ENCODE measurements at places on chromosomes 7 and 10. TPM values are rescaled to one million over a fixed set of nuclear protein-coding genes. Genes with fewer than 3 reads are reported as not detected.
A peak's percentile ranks its signal among the peaks of the same experiment; 100 is the strongest.

The MOGAT3 gene
- 0.37 TPM for polyA plus RNA-seq

GRCh38 chr7:94028768-94029167, 24.6 kb upstream of the BET1 start:
- no peak for DNase-seq

GRCh38 chr10:60008816-60009215, 102.5 kb upstream of the CCDC6 start:
- peak; percentile 37 for DNase-seq

The UTF1 gene
- not detected for polyA plus RNA-seq

- DNase-seq: no peak
Measured at GRCh38 chr7:29852457-29852856, 46.1 kb downstream of the WIPF3 start.

The IFIT1B gene
- polyA plus RNA-seq: not detected

DNA sequence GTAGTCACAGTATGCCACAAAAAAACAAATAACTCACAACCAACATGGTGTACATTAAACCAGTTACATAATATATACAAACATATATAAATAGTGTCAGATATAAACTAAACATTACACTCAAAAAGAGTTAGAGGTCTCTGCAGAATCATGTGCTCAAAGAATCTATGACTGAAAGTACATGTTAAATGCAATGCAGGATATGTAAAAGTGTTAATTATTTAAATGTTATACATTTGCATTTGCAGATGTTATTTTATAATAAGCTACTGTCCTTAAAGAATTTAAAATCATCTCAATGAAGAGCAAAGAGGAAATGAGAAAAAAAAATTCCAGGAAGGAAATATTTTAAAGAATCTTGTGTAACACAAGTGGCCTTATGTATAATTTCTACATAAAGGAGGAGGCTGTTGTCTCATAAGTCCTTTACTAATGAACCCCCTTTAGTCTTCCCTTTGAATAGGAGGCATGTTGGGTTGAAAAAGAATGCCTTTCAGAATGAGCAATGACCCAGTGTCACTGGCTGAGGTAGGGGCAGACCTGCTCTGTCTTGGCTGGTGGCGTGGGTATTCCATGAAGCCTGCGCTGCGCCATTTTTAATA, 148.9 kb downstream of the ITGA8 start:
- no peak for DNase-seq

The RAMP3 gene
- polyA plus RNA-seq: 168 TPM

DNA sequence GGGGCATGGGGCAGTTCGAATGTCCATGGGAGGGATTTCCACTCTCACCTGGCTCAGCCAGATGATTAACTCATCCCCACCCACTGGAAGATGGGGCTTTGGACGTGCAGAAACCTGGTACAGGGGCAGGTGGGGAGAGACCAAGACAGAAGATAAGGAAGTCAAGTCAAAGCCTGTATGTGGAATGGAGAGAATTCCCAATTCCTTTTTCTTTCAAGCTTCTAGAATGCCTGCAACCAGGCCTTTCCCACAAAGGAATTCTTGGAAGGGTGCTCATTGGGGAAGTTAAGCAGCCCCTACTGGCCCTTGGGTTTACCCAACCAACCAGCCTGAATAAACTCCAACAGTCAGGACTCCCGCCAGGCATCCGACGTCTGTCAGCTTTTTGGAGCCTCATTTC, 39.1 kb downstream of the CCM2 start:
- no peak for DNase-seq

DNA sequence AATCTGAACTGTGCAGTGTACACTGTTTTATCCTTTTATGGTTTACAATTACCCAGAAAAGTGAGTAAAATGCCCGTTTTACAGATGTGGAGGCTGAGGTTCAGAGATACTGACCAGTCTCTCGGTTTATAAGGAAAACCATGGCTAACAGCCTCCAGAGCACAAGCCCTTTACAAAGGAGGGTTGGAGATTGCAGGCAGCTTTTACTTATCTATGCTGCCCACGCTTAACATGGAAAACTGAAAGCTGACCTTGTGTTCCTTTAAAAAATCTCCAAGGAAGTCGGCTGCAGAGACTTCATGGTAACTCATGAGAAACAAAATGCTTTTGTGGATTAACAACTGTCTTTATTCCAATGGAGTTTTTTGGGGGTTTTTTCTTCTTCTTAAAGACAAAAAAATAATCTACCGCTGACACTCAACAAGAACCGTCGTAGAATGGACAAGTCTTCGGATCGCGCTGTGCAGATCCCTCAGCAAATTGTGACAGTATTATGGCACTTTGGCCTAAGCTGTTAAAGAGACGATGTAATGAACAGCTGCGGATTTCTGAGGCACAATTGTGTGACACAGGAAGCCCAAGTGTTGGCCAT, 654 bp upstream of the SLF2 start:
- DNase-seq: peak; percentile 66

DNA sequence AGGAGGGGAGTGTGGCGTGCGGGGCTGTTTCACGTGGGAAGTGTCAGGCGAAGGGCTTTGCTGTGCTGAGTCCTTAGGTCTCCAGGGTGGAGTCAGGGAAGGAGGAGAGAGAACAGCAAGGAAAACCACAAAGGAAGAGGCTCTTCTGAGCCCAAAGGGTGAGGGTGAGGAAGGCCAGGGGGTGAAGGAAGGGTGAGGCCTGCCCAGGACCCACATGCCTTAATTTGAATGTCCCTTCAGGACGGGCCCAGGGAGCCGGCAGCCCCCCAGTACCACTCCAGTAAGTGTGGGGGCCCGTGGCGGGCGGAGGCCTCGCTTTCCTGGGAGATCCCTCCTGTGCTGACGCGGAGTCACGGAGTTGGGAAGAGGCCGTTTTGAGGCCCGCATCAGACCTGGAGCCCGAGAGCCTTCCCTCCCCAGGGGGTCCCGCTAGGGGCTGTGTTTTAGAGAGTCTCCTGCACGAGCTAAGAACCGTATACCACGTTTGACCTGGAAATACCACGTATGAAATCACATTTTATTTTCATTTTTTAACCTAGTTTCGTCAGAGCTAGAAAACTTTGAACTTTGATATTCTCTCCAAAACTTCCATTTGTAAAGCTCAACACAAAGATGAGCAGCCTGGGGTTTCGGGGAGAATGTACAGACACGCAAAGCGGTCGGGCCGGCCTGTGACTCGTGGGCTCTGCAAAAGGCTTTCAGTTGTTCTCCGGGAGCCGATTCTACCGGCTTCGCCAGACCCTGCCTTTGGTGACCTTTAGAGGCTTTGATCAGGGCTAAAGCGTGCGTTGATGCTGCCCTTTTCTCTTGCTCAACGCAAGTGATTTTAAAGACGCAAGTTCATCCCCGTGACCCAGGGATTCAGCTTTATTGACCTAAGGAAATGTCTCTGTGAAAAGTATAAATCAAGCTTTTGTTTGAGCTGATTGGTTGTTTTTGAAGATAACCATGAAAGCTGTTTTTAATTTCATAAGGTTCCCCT, 23.6 kb upstream of the TTYH3 start:
- no peak for DNase-seq

The LIPJ gene
- polyA plus RNA-seq: not detected

DNA sequence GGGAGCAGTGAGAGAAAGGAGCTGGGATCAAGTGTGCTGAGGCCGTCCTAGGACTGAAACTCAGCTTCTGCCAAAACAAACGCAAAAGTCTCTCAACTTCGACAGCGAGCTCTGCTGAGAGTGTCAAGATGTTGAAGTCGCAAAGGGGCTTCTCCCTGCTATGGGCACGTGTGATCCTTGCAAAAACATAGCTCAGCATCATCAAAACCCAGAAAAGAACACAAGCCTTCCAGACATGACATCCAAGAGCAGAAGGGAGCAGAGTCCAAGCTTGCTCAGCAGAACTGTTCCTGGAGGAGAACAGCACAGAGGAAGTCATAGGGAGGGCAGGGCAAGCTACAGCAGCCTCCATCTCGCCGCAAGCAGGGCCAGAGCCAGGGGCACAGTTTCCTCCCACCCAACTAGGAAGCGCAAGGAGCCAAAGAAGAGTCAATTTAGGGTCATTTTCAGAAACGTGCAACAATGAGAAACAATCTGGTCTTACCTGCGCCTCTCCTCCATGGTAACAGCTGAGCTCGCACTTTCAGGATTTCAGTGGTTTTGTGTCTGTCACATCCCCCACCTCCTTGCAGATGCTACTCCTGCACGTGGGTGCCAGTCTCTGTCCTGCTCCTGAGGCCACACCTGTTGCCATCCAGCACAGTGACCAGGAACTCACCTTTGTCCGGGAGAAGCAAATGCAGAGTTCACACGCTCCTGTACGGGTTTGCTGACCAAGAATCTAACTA, 113.9 kb downstream of the DIP2C start:
- no peak for DNase-seq

The DYDC2 gene
- 0.22 TPM for polyA plus RNA-seq
